Osteoblast (primary cell): ENCODE measurements at places on chromosomes 16 and 17. TPM values are rescaled to one million over a fixed set of nuclear protein-coding genes. Genes with fewer than 3 reads are reported as not detected.

DNA sequence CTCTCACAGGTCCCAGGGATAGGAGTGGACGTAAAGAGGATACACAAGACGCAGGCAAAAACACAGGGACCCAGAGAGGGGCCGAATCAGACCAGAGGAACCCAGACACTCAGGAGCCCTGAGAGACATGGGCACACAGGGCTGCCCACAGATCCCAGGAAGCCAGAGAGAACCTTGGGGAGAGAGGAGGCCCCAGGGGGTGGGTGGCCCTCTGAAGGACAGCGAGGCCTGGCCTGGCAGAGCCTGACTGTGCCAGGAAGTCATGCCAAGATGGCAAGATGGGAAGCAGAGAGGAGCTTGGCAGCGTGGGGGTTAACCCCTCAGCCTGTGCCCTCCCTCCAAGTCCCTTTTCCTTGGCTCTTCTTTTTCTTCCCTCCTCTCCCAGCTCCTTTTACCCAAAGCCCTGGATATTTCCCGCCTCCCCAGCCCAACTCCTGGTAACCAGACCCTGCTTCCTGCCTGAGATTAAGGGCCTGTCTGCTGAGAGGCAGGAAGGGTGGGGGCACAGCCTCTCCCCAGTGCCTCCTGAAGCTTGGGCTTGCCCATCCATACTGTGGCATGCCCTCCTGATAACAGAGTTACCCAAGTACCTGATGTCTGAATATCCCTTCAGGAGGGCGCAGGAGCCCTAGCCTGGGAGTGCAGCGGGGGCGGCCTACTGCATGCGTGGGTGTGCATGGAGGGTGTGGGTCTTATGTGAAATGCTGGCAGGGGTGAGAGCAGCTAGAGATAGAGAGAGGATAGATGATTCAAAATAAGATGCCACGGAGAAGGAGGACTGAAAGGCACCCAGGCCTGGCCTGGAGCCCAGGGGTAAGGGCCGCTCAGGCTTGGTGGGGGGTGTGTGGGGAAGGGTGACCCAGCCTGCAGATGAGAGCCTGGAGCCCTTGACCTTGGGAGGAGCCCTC lies 6.0 kb upstream of the TBX21 start:
- DNase-seq = peak; percentile 65

- no peak for DNase-seq
Measured at GRCh38 chr17:41018541-41018940, 8.5 kb downstream of the KRTAP1-5 start.

DNA sequence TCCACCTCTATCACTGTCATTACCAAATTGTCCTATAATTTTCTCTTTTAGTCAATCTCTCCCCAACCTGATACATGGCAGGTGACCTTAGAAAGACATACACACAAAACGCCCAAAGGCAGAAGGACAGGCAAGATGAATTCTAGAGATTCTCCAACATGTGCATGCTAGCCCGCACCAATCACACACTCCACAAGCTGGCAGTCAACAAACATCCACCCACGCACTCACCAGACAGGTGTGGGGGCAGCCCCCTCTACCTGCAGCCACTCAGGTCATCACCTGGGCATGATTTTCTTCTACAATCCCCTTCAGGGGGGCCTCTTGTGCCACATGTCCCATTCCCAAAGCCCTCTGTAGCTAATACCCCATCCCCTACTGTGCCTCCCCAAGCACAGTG lies 9.5 kb downstream of the MPP2 start:
- no peak for DNase-seq

DNA sequence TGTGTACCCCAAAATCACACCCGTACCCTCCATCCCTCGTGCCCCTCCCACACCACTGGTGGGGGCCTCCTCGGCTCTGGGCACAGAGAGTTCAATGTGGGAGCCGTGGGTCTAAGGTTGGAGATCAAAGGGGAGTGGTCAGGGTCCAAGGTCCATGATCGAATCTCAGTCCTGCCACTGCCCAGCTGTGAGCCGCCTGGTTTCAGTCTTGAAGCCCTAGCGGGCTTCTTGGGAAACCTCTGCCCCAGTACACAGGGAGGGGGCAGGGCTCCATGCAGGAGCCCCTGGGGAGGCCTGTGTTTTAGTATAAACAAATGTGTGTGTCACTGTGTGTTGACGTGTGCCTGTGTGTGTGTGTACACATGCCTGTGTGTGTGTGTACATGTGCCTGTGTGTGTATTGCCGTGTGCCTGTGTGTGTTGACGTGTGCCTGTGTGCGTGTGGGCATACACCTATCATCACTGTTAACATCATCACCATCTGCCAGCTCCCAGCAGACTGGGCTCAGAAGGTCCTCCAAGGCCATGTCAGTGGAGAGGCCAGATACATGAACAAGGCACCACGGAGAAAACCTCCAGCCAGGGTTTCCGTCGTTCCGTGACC lies 26.5 kb upstream of the ZNF469 start:
- DNase-seq = peak; percentile 71

DNA sequence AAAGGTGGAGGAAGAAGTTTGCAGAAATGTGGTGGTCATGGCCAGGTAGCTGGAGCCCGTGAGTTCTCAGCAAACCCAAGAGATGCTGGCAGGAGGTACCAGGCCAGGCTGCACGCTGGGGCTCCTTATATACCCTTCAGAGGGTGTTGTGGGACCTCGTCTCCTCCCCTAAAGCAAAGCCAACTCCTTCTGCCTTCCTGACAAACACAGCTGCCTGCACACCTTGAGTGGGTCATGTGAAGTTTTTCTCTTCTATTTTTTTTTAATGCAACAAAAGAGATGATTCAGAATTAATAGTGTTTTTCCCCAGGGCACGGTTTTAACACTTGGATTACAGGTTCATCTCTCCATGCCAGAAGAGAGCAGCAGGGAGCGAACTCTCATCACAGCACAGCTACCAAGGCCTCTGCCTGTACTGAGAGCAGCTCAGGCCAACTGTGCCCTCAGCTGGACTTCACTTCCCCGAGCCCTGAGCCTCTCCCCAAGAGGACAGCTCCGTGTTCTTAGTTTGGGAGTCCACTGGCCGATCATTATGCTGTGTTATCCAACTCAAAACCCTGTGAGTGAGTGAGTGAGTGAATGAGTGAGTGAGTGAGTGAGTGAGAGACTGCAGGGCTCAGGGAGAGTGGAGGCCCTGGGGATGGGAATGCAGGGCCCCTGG lies at the start of gene KRT15:
TSS of gene KRT15 (minus strand) at position 102 of the 661 bp plus-strand sequence. CDS start at position 39, 63 bp downstream.
- DNase-seq = peak; percentile 89

GRCh38 chr17:19001907-19002590 lies 2.5 kb downstream of the FAM83G start:
- no peak for DNase-seq

- peak; percentile 29 for DNase-seq
Measured at GRCh38 chr16:84888450-84888849, 68.7 kb downstream of the CRISPLD2 start.

- DNase-seq = no peak
Measured at GRCh38 chr16:1050516-1050915, 22.0 kb upstream of the SSTR5 start.

DNA sequence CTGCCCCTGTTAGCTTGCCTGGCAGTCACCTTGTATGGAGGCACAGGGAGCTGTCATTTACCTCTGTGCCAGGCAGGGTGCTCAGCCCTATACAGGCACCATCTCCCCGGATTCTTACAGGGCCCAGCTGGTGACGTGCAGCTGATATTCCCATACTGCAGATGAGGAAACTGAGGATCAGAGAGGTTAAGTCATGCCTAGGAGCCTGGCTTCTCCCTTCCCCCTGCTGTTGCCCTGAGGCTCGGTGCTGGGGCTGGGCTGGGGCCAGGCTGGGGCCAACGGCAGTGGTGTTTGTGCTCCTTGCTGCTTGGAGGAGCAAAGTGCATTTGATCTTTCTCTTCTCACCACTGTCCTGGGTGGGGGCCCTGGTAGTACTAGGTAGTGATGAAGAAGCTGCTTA lies 54.7 kb upstream of the IL34 start:
- DNase-seq = no peak

- DNase-seq = no peak
Measured at GRCh38 chr17:69869667-69870066, 205.4 kb upstream of the KCNJ16 start.

GRCh38 chr16:67378642-67379041 lies 14.7 kb downstream of the TPPP3 start:
- DNase-seq = peak; percentile 29

- DNase-seq = no peak
Measured at GRCh38 chr16:69741519-69741918, 13.2 kb downstream of the NOB1 start.

GRCh38 chr16:1831186-1832075 lies 4.4 kb downstream of the FAHD1 start:
- no peak for DNase-seq

DNA sequence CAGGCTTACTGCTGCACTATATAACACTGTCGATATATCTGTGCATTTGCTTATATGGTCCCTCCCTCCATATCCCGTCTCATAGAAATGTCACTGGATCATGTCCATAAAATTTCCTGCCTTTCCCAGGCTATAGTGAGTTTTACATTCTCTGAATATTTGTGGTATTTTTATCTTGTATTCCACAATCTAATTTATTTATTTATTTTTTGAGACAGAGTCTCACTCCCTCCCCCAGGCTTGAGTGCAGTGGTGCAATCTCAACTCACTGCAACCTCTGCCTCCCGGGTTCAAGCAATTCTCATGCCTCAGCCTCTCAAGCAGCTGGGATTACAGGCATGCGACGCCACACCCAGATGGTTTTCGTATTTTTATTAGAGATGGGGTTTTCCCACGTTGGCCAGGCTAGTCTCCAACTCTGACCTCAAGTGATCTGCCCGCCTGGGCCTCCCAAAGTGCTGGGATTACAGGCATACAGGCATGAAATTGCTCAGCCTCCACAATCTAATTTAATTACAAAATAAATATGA lies 12.9 kb downstream of the TRIM37 start:
- DNase-seq = no peak

DNA sequence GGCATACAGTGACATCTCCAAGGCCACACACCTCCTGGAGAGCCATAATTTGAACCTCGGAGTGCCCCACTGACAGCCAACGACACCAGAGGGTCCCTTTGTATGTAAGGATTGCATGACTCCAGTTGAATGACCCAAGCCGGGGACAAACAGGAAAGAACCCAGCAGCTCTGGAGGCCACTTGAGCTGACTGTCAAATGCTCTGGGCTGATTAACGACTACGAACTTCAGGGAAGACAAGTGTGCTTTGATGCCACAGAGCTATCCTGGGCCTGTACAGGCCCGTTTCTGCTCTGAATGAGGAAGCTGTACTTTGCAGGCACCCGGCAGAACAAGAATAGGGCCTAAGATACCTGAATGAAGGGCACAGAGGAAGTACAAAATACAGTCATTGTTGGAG lies 404.6 kb downstream of the SLC39A11 start:
- DNase-seq = no peak

- no peak for DNase-seq
Measured at GRCh38 chr17:1875597-1875996, 45.8 kb downstream of the RPA1 start.

GRCh38 chr17:75922963-75923874 lies 17.6 kb downstream of the FBF1 start:
- DNase-seq = peak; percentile 55

GRCh38 chr16:6481894-6482293 lies 850.8 kb upstream of the RBFOX1 start:
- no peak for DNase-seq

DNA sequence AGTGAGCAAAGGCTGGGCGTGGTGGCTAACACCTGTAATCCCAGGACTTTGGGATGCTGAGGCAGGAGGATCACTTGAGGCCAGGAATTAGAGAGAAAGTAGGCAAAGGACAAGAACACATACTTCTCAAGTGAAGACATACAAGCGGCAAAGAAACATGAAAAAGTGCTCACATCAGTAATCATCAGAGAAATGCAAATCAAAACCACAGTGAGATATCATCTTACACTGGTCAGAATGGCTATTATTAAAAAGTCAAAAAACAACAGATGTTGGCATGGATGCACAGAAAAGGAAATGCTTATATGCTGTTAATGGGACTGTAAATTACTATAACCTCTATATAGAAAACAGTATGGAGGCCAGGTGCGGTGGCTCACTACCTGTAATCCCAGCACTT lies 12.2 kb upstream of the SLX4 start:
- no peak for DNase-seq

AOC2 gene
- total RNA-seq = 0.72 and 0.88 TPM in 2 replicates

ANKRD40CL gene
- 0.36 TPM in 1 of 2 replicates, not detected in the other for total RNA-seq

AOC3 gene
- total RNA-seq = under 0.01 TPM in 1 of 2 replicates, not detected in the other

TNP2 gene
- not detected in 2 replicates for total RNA-seq

INTS2 gene
- 9.8 and 10.6 TPM in 2 replicates for total RNA-seq

CDRT15 gene
- not detected in 2 replicates for total RNA-seq

SPHK1 gene
- 112 and 142 TPM in 2 replicates for total RNA-seq

TGFB1I1 gene
- 60.1 and 70.4 TPM in 2 replicates for total RNA-seq

PPY gene
- not detected in 2 replicates for total RNA-seq

CLDN7 gene
- 0.36 and 1.8 TPM in 2 replicates for total RNA-seq

HSD17B1 gene
- 1.1 and 1.5 TPM in 2 replicates for total RNA-seq
